ENCODE measurements at places on chromosomes 5 and 9.

- DNase-seq, result no peak
Observed at GRCh38 chr5:91706785-91707520, 323.8 kb upstream of the ARRDC3 start.

DNA sequence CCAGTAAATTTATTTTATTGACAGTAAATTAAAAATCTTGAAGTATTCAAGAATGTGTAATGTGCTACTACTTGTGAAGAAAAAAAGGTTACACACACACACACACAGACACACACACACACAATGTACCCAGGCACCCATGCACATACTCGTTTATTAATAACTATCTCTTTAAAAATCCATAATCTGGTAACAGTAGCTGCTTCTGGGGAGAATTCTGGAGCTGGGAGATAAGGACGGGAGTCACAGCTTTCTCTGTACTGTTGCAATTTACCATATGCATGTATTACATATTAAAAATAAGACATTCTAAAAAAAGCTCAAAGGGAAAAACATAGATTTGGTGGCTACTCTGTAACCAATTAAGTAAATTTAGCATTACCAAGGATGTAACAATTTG, 7.9 kb upstream of the C1QTNF2 start:
- DNase-seq, result no peak

DNA sequence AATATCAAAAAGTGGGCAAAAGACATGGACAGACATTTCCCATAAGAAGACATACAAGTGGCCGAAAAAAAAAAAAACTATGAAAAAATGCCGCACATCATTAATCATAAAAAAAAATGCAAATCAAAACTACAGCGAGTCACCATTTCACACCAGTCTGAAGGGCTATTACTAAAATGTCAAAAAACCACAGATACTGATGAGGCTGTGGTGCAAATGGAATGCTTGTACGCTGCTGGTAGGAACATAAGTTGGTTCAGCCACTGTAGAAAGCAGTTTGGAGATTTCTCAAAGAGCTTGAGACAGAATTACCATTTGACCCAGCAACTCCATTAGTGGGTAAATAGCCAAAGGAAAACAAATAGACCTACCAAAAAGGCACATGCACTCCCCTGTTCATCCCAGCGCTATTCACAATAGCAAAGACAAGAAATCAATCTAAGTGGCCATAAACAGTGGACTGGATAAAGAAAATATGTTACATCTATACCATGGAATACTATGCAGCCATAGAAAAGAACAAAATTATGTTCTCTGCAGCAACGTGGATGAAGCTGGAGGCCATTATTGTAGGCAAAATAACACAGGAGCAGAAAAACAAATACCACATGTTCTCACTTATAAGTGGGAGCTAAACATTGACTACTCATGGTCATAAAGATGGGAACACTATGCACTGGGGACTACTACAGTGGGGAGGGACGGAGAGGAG, 110.6 kb upstream of the BOD1 start:
- DNase-seq, result no peak

GRCh38 chr9:453832-454231, 239.2 kb downstream of the DOCK8 start:
- no peak for DNase-seq

DNA sequence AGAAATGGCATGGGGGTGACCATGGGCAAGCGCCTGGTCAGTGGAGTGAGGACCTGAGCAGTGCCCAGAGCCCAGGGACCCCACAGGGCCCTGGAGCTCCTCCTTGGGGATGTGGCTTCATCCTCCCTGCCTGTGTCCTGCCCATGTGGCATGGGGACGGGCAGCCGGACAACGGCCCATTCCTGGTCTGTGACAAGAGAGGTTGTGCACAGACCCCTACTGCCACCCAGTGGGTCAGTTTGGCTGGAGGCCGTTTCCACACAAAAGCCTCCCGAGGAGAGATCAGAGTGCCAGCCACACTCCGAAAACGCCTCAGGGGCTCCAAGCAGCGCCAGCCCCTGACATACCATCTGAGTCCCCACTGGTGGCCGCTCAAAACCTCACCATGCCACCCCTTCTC, 19.8 kb downstream of the SLC6A18 start:
- no peak for DNase-seq

DNA sequence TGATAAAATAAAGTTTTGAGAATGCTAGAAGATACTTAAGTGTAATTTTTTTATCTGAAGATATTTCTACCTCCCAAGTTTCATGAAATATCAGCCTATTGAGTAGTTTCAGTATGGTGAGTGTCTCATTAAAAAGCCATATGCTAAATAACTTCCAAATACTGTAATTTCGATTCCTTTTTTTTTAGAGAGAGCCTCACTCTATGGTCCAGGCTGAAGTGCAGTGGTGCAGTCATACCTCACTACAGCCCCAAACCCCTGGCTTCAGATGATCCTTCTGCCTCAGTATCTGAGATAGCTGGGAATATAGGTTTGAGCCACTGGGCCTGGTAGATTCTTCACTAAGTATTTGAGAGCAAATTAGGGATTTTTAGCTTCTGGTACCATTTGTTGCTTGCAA, 24.5 kb downstream of the CDC42SE2 start:
- DNase-seq, result no peak

DNA sequence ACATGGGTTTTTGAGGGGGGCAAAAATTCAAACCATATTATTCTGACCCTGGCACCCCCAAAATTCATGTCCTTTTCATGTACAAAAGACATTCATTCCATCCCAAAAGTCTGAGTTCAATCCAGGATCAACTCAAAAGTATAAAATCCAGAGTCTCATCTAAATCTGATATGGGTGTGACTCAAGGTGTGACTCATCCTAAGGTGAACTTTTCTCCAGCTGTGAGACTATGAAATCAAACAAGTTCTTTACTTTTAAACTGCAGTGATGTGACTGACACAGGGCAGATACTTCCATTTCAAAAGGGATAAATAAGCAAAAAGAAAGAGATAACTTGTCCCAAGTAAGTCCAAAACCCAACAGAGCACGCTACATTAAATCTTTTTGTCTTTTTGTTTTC, 20.6 kb upstream of the CYLC2 start:
- no peak for DNase-seq

- no peak for DNase-seq
Observed at GRCh38 chr5:143023411-143024096, 253.4 kb downstream of the ARHGAP26 start.

DNA sequence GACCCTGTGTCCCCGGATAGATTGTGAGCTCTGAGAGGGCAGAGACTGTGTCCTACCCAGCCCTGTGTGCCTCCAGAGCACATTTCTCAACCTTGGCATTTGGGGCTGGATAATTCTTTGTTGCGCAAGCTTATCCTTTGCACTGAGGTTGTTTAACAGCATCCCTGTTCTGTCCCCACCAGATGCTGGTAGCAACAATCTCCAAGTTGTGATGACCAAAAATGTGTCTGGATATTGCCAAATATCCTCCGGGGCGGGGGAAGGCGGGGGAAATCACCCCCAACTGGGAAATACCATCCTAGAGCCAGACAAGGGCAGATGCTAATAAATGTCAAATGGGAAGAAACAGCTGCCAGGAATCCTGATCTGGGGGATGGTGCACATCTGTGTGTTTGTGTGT, 24.0 kb upstream of the TNIP1 start:
- no peak for DNase-seq

- DNase-seq, result no peak
Observed at GRCh38 chr5:135328128-135328687, 70.8 kb downstream of the MACROH2A1 start.

GRCh38 chr5:124712731-124713305, 33.6 kb downstream of the ZNF608 start:
- DNase-seq, result no peak

DNA sequence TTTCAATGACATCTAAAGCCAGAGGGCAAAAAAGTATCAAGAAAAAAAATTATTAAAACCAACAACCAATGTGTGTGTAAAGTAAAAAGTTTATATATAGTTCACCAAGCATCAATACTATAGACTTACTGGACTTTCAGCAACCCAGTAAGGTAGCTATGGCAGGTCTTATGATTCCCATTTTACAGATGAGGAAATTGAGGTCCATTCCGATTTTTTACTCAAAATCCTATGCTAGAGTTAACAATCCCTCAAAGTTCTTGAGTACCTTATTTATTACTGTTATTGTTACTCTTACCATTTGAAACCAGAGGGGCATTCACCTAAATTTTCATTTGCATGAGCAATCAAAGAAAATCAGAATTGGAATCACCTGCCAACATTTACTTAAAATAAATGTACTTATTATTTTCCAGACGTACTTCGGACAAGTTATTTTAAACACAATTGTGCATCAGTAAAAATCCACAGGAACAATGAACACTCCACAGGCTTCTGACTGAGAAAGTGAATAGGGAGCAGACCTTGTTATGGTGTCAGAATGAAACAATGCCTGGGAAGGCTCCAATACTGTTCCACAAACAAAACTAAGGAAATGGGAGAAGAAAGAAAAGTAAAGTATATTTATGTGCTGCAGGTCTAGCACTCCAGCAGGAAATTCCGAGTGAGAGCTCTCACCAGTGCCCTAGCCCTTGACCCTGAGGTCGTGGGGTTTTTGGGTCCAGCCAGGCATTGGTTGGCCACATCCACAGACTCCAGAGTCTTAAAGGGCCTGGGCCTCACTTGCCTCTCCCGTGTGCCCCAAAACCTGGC, 229.9 kb downstream of the PIK3R1 start:
- no peak for DNase-seq

GRCh38 chr9:132192728-132193127, 30.9 kb downstream of the NTNG2 start:
- no peak for DNase-seq

DNA sequence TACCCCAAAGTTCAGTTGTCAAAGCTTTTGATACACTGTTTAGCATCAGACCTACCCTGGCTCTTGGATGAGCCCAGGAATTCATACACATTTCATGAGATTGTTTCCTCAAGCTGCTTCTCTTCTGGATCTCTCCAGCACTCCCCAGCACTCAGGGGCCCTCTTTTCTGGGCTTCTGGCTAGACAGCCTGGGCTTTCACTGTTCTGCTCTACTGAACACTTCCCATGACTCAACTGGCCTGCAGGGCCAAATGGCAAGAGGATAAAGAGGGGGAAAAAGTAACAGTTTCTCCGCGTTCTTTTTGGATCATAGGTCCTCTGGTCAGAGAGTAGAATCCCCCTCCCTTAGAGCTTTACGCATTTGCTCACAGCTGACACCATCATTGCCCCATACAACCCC, 20.9 kb upstream of the LURAP1L start:
- no peak for DNase-seq

- DNase-seq, result no peak
Observed at GRCh38 chr9:3238236-3238635, 287.6 kb downstream of the RFX3 start.

GRCh38 chr5:158320178-158320674, 461.3 kb upstream of the CLINT1 start:
- DNase-seq, result no peak

- no peak for DNase-seq
Observed at GRCh38 chr5:36417221-36417620, 115.5 kb upstream of the RANBP3L start.

- no peak for DNase-seq
Observed at GRCh38 chr9:82721593-82721992, 341.3 kb downstream of the RASEF start.

- DNase-seq, result no peak
Observed at GRCh38 chr5:152607401-152608160, 202.5 kb upstream of the NMUR2 start.

GRCh38 chr5:110354311-110354710, 372.2 kb downstream of the TMEM232 start:
- no peak for DNase-seq

- DNase-seq, result no peak
Observed at GRCh38 chr5:146048994-146049703, 56.2 kb downstream of the PLAC8L1 start.

DNA sequence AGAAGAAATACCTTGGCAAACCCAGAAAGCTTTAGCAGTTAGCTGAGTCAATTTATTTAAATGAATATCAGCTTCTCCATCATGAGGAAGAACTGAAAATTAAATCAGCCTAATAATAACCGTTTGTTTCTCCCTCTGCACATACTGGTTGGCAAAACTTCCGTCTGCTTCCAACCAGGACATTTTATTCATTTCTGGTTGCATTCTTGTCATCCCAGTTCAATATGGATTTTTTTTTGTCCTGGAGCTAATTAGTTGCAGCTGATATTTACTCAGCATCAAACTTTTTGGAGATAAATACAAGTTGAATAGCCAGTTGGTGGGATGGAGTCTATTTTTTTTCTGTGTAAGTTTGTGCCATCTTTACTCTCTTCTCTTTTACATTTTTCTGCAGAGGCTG, 126.5 kb upstream of the GDNF start:
- no peak for DNase-seq

DNA sequence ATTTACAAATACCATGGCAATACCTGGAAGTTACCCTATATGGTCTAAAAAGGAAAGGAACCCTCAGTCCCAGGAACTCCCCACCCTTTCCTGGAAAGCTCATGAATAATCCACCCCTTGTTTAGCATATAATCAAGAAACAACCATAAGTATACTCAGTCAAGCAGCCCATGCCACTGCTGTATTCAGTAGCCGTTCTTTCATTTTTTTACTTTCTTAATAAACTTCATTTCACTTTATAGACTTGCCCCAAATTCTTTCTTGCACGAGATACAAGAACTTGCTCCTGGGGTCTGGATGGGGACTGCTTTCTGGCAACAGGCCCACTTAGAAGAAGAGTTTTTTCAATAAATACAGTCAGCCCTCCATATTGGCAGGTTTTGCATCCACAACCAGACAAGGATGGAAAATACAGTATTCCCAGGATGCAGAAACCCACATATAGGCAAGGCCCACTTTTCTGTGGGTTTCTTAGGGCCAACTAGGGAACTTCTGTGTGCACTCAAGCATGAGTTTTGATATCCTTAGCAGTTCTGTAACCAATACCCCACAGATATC, 2.8 kb upstream of the TBCA start:
- DNase-seq, result no peak

GRCh38 chr9:96877269-96877668, 23.0 kb upstream of the ZNF782 start:
- no peak for DNase-seq

DNA sequence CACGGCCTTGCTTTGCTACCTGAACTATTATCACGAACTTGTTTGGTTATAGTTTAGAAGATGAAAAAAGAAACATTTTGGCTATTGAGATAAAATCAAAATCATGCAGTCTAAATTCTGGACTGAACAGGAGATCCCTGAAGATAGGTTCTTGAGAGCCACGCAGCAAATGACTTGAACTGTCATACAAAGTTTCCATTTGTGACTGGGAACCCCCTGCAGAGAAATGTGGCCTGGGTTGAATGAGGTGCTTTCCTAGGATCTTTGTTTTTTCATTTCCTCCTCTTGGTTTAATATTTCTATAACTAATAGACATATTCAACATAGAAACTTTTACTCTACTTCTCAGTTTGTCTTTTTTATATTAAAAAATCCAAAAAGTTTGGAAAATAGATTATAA, 184.7 kb upstream of the TRPM3 start:
- no peak for DNase-seq
